CD4-positive, alpha-beta T cell treated with Interleukin-17A for 1 hour (primary cell): ENCODE measurements at places on chromosomes 2 and 18.

- DNase-seq, result no peak
Observed at GRCh38 chr18:74429096-74429495, 28.0 kb downstream of the DIPK1C start.

GRCh38 chr2:241465543-241465942 lies 42.8 kb downstream of the STK25 start:
- DNase-seq, result no peak

DNA sequence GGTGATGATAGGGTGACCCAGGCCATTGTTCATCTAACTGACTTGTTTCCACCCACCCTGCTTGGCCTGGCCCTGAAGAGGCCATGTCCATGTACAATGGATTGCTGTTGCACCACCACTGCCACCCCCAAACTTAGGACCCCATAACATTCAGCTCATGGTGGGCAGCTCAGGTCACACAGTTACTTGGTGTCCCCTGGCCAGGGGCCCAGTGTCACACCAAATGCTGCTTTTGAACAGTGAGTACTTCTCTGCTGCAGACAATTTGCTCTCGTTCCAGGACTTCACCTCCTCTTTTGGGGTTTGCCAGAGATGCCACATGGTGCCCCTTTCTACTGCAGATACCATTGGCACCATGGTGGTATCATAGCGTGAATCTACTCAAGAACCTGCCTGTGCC lies 11.7 kb downstream of the MAB21L4 start:
- DNase-seq, result no peak

GRCh38 chr2:24107-24506 lies 22.2 kb downstream of the FAM110C start:
- DNase-seq, result peak; percentile 18

- DNase-seq, result no peak
Observed at GRCh38 chr2:26238311-26238958, 6.0 kb downstream of the HADHA start.

DNA sequence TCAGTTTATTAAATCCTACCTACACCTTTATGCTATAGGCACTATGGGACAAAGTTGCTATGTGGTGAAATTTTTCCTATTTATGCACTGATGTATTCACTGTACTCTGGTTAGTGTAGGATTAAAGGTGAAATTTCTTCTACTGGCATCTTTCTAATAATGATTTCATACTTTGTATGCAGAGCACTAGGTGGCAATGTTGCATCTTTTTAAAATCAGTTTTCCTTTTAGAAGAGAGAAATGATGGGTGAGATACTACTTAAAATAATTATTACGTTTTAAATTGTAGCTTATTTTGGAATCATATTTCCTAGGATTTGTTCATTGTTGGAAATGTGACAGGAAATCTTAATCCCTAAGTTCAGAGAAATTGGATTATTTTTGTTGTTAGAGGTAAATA lies 150.9 kb downstream of the CD8B2 start:
- no peak for DNase-seq
